ENCODE measurements at places on chromosomes 4 and X. TPM values are rescaled to one million over a fixed set of nuclear protein-coding genes. Genes with fewer than 3 reads are reported as not detected.

The PGAM4 gene
- total RNA-seq: not detected

DNA sequence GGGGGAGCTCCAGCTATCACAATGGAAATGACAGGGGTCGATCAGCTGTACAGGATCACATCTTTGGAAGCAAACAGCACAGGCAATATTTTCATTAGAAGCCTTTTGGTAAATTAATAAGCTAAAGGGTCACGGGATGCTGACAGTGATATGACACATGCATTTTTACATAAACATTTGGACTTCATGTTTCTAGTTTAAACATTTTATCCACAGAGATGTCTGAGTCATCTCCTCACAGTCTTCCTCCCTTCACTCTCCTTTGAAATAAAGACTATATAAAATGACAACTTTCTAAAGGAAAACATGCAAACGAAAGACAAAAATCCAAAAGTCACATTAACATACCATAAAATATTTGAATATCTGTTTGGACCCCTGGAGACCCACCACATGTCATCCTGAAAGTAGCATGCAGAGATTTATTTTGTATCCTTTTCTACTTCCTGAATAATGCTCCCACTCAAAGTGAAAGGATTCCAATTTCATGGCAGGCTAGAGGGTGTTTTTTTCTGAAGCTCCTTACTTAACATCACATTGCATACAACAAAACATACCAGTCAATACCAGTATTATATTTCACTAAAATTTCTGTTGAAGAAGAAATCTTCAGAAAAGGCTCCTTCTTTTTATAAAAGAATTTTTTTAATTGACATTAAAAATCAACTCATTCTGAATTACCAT is 200.1 kb upstream of the PPARGC1A start:
- no peak for DNase-seq

DNA sequence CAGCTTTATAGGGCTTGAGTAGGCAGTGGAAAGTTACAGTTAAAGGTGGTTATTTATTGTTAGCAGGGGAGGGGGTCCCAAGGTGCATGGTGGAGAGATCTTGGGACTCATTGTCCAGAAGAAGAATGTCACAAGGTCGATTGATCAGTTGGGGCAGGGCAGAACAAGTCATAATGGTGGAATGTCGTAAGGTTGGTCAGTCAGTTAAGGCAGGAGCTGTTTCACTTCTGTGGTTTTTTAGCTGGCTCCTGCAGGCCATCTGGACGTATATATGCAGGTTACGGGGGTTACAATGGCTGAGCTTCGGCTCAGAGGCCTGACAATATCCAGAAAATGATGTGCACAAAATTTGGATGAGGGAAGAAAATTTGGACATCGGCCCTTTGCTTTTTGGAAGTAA is 7.1 kb downstream of the OFD1 start:
- no peak for DNase-seq

- no peak for DNase-seq
These were observed 97.1 kb downstream of the IQCM start for GRCh38 chr4:149718500-149718899.

DNA sequence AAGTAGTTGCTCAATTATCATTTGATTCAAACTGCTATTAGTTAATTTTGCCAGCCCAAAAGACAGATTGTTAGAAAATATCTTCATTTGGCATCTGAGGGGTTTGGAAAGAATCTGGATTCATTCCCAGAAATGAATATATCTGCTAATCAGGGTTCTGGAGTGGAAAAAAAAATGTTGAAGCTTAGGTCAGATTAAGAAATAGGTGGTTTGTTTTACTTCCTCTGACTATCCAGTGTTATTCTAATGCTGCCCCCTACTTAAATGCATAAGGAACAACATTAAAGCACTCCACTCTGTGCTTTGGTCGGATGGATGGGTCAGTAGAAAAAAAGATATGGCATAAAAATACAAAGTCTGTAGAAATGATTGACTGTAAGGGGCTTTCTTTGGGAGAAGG is 89.0 kb downstream of the LUZP4 start:
- DNase-seq: no peak

DNA sequence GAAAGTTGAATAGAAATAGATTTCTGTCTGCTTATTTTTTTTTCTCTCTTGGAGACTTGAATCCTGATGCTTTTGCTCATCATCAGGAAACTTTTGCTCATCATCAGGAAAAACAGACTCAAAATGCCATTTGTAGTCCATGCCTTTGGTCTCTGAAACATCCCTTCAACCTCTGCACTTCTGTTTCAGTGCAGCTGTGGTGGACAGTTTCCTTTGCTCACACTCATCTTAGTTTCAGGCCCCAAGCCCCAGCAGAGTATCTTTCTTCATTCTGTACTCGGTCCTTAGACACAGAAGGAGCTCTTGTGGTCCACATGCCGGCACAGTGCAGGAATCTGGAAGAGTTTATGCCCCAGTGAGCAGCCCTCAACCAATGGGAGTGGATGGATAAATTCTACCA is 337.9 kb downstream of the PPP3CA start:
- DNase-seq: no peak

The IQSEC2 gene
- 15.4 TPM for total RNA-seq

- DNase-seq: no peak
These were observed 1044.0 kb downstream of the CCSER1 start for GRCh38 chr4:91171217-91171616.

- DNase-seq: no peak
These were observed 10.3 kb downstream of the CENPI start for GRCh38 chrX:101108284-101108683.

GRCh38 chr4:45323453-45324058 is 597.2 kb upstream of the GNPDA2 start:
- DNase-seq: no peak

DNA sequence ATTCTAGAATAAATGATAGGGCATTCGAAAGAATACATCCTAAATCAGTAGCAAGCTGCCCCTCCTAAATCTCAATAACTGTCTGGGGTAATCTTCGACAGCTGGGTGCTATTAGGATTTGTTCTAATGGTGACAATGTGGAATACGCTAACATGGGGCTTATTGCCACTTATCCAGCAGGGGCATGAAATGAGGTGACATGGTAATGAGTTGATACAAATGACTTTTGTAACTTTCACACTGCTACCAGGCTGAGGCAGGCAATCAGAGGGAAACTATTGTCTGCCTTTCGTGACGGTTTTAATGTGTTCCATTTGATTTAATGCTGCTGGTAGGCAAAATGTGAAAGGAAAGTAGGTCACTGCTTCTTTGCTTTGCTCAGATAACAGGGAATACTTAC is 1047.4 kb upstream of the PABPC4L start:
- DNase-seq: no peak

DNA sequence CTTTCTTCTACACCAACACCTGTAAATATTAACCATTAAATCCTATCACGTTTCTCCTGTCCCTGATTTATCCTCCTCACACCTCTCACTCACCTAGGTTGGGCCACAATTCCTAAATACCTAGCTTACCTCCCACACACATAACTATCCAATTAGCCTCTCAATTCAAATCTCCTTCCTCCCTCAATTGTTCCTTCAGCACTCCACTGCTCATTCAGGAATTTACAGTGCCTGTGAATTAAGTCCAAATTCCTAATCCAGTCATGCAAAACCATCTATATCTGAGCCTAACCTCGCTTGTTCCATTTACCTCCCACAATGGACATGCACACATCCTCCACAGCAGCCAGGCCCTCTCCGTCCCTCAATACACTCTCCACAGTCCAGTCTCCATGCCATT is 17.5 kb downstream of the ANXA5 start:
- DNase-seq: no peak

The MAGEB2 gene
- total RNA-seq: not detected

GRCh38 chr4:13329340-13329850 is 154.7 kb downstream of the RAB28 start:
- no peak for DNase-seq

- no peak for DNase-seq
These were observed 60.6 kb upstream of the PAGE5 start for GRCh38 chrX:55159551-55159950.

GRCh38 chrX:1836683-1837082 is 221.8 kb downstream of the ASMT start:
- DNase-seq: no peak

The ASMT gene
- total RNA-seq: not detected

The PNMA6F gene
- not detected for total RNA-seq

The ADH7 gene
- not detected for total RNA-seq

DNA sequence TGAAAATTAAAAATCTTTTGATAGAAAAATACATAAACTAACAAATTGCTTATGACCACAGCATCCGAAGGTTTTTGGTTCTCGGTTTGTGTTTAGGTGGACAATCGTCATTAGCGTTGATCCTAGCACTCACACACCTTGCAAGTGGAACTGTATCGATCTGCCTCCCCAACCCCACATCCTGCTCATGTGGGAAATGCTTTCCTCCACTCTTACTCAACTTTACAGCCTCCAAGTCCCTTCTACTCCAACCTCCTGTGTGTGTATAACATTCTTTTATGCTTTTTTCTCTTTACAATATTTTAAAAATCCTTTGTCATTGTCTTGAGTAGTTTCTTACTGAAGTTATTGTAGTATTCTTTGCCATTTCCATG is 15.6 kb upstream of the TMEM131L start:
- no peak for DNase-seq

The RTL9 gene
- 0.22 TPM for total RNA-seq

The SMARCA1 gene
- total RNA-seq: 32.4 TPM

The PNPLA4 gene
- 19.9 TPM for total RNA-seq

The WAS gene
- total RNA-seq: 22.0 TPM

DNA sequence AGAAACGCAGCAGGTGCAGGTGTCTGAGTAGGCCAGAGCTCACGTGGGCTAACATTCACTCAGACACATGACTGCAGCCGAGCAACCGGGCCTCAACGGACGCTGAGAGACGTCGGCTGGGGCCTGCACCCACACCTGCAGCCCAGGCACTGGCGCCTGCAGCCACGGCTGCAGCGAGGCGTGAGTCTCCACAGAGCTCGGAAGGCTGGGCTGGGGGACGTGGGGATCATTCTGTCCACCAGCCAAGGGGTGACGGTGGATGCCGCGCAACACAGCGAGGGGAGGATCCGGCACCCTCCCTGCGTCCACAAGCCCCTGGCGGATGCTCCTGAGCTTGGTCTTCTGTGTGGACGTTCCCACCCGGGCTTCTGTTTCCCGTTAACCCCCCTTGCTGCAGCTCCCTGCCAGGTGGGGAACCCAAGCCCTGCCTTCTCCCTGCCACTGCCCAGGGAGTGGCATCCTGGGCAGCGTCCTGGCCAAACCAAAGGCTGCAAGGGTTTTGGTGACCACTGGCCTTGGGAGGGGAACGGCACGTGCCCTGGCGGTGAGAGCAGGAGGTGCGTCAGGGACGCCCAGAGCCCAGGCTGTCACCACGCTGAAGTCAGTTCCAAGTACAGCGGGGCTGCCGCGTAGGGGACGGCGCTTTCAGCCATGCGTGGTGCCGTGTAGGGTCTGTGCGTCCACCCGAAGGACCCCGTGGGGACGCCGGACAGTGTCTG is 16.3 kb downstream of the PPP2R3B start:
- no peak for DNase-seq

The KDR gene
- 37.4 TPM for total RNA-seq

The DCAF12L2 gene
- not detected for total RNA-seq

DNA sequence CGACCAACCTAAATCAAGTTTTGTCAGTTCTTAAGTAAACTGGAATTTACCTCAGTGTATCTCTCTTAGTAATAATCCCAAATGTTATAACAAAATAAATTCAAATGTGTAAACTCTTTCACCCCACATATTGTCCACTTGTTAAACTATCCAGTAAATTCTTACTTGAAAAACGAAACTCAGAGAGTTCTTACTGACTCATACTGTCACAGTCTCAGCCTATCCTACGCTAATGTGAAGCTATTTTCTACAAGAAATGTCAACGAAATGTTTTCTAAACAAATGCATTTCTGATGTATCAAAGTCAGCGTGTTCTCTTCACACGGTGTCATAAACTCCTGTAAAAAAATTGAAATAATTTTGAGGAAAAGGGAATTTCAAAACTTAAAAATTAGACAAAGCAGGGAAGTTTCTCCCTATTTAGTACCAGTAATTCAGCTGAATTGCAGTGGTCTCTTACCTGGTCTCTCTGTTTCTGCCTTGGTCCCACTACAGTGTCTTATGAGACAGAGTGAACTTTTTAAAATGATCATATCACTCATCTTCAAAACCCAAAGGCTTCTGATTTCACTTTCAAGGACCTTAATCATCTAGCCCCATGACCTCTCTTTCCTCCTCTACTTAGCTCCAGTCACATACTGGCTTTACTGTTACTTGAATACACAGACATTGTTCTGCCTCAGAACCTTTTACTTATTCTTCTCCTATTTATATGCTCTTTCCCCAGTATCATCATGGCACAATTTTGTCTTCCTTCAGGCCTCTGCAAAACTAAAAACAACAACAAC is 63.3 kb downstream of the DCAF8L1 start:
- no peak for DNase-seq

The SERTM2 gene
- not detected for total RNA-seq

DNA sequence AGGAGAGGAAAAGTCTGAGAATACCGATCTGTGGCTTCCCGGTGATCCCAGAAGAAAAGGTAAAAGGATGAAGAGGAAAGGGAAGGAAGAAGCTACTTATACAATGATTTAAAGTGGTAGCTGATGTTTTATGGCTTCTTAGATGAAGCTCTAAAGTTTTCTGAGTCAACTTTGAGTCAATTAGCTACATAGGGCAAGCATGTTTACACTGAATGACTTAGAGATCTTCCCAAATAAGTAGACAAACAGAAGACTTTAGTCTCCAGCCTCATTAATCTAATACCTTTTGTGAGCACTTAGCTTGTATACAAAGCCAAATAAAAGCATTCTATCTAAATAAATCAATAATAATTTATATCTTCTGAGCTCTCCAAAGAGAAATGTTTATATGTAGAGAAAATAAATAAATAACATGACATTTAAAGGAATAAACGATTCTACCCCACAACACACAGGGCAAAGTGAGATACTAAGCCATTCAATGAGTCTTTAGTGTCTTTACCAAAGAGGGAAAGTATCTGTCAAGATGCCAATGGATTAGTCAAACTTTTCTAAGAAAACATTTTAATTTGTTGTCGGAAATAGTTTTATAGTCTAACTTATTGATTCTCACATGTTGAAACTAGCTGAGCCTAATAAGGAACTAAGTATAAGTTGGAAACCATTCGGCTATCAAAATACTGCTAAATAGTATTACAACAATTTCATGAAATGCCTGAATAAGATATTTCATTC is 46.0 kb upstream of the TMEM184C start:
- DNase-seq: no peak

- no peak for DNase-seq
These were observed 47.7 kb downstream of the DDX3X start for GRCh38 chrX:41381685-41382084.

The MAGEB1 gene
- total RNA-seq: not detected

The PAGE5 gene
- not detected for total RNA-seq

The GRPR gene
- not detected for total RNA-seq

The CFAP99 gene
- not detected for total RNA-seq

DNA sequence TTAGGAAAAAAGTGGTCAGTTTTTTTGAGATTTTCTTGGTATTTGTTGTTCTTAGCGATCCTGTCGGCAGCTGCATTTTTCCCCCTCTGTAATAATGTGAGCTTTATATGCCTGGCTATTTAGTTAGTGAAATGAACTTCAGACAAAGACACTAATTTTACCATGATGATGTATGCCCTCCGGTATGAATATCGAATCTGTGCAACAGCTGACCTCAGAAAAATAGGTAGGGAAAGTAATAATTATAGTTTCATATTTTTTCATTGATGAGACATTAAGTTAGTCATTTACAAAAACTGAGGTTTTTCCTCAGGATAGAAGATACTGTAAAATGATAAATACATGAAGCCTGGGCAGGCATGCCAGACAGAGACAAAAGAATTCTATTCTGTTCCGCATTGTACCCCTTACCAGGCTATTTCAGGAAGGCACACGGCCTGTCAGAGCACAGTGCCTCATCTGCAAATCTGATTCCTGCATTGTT is 155.8 kb downstream of the SHROOM3 start:
- DNase-seq: no peak
